ENCODE measurements at places on chromosomes 13 and 19. TPM values are rescaled to one million over a fixed set of nuclear protein-coding genes. Genes with fewer than 3 reads are reported as not detected.

The ZNF30 gene
- total RNA-seq: 4.5 TPM

The SMIM44 gene
- total RNA-seq: not detected

- DNase-seq: no peak
Measured at GRCh38 chr13:112254900-112255299, 121.3 kb upstream of the SPACA7 start.

DNA sequence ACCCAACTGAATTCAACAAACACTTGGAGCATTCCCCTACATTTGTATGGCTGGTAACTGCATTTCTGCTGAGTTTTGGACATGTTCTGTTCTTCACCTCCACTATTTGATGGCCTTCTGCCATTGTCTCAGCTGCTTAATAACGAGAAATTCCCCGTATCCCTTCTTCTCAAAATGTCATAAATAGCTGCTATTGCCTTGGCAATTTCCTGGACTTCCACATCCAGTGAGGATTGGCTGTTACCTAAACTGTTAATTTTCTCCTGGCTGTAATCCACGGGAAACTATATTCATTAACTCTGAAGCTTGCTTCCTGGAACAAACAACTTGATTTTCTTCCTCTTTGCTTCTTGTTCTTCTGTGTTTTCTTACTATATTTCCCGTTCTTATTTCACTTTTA lies 69.5 kb upstream of the TDRD3 start:
- DNase-seq: no peak

- no peak for DNase-seq
Measured at GRCh38 chr19:47028195-47028601, 8.6 kb downstream of the NPAS1 start.

DNA sequence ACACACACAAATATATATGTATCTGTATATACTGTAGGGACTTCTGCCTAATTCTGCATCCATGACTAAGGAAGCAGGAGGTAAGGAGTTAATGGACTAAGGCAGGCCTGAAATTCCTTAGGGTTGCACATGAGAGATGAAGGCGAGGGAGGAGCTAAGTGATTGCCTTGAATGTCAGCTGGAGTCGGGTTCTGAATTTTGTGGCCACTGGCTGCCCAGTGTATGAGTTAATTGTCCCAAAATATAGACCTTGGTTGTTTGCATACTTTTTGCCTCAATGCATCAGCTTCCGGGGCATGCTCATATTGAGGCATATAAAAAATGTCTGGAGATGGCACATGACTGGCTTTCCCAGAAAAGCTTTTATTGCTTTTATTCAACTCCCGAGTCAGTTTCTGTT lies 245.5 kb downstream of the TDRD3 start:
- no peak for DNase-seq

The ADAT3 gene
- total RNA-seq: 6.9 TPM

The ZNF536 gene
- total RNA-seq: 0.57 TPM

DNA sequence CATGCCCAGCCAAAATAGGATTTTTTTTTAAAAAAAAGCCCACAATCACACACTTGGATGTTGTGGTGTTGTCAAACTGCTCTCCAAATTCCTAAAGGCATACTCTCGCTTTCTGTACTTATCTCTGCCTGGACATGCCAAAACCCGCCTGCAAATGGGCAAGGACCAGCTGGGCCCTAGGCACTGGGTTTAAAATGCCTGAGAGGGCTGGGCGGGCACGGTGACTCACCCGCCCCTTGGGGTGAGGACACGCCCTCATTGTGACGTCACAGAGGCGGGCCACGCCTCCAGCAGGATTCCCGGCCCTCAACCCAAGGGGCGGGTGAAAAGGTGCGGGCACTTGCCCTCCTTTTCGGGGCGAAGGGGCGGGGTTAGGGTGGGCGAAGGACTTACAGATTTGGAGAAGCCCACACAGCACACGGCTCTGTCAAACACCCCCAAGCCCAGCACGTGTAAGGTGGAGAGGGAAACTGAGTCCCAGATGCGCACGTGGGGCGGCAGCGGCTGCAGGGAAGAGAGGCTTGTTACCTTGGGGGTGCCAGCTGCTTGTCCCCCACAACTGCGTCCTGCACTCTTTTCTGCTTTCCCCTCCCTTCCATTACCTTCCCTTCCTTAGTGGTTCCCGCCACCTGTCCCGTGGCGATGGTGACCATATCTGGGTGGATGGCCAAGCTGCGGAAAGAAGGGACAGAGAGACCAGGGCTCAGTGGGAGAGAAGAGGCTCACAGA lies 6.6 kb downstream of the EML2 start:
- DNase-seq: peak; percentile 8

The PLIN3 gene
- total RNA-seq: 28.6 TPM

DNA sequence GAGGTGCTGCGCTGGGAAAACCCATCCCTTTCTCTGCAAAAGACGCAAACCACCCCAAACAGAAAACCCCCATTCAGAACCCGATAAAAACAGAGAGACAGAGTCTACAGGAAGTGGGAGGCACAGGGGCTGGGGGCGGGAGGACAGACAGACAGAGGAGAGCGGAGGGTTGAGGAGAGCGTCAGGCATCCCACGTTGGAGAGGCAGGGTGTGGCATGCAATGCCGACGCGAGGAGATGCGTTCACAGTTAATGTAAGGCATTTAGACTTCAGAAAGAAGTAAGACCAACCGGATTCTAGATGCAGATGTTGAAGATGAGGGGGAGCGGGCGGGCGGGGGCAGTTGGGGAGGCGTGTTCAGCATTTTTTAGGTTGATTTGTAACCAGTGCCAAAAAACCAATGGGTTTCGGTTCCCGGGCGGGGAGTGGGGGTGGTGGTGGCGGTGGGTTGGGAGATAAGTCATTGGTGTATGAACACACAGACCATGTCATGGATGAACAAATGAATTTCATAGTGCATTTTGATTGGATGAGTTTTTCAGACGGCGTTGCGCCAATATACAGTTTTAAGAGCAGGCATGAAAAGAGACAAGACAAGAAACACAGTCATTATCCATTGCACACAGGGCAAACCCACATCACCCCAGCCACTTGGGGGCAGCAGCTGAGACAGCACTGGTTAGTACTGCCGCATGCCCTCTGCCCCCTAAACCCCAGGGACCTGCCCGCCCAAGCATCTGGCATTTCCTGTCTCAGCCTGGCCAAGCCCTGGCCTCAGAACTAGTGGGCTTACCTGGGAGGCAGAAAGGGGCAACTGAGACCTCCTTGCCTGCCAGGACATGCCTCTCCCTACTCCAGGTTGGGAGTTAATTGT lies 91.3 kb downstream of the IER2 start:
- DNase-seq: no peak

GRCh38 chr13:43730642-43731041 lies 56.1 kb downstream of the ENOX1 start:
- DNase-seq: no peak

DNA sequence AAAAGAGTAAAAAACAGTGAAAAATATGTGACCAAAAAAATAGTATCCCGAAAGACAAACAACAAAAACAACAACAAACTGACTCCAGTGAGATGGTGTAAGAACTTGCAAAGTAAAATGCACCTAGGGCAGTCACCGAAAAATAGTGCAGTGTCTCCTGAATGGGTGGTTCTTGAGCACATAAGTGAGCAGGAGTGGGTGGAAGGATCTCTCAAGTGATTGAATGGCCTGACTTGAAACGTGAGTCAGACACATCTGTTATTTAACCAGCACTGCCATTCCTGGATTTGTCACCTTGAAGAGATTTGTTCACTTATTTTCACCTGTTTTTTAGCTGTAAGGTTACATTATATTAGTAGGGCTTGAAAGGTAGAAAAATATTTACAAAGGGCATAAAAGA lies 3.5 kb downstream of the ZNF738 start:
- no peak for DNase-seq

- no peak for DNase-seq
Measured at GRCh38 chr13:25463496-25463895, 91.7 kb downstream of the ATP8A2 start.

The MEIOSIN gene
- total RNA-seq: not detected

The GJA3 gene
- total RNA-seq: not detected

DNA sequence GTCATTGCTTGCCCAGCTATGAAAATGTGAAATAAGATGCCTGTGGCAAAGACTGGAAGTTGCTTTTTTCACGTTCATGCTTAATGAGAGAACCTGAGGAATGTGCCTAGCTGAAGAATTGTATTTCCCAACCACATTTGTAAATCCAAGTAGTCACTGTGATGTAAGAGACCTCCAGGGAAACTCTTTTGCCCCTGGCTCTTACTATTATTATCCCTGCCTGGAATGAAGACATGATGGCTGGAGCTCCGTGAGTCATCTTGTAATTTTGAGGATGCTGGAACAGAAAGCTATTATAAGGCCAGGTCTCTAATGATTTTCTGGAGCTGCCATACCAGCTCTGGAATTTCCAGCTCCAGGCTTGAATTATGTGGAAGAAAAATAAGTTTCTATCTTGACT lies 894.3 kb downstream of the DIAPH3 start:
- DNase-seq: no peak

DNA sequence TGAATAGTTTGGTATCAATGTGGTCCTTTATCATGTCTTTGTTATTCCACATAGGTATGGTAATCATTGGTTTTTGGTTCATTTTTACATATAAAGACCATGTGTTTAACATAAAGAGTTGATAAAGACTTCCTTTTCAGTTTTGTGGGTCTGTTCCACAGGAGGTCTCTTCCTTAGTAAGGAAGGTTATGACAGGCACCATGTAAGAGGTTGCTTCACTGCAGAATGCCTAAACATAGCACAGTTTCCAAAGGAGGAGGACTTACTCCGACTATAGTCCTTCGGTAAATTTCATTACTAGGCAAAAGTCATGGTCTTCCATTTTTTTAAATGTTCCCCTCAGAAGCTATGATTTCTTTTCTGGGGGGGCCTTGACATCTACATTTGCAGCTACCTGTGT lies 27.1 kb upstream of the PCDH17 start:
- DNase-seq: no peak

- no peak for DNase-seq
Measured at GRCh38 chr13:41150058-41150457, 17.5 kb upstream of the KBTBD6 start.

- no peak for DNase-seq
Measured at GRCh38 chr13:61162636-61163035, 253.0 kb downstream of the PCDH20 start.

The SELENOV gene
- total RNA-seq: not detected

GRCh38 chr19:41753936-41754529 lies 1.3 kb upstream of the CEACAM6 start:
- DNase-seq: peak; percentile 69

- DNase-seq: no peak
Measured at GRCh38 chr19:3046698-3047495, 15.4 kb downstream of the TLE5 start.

DNA sequence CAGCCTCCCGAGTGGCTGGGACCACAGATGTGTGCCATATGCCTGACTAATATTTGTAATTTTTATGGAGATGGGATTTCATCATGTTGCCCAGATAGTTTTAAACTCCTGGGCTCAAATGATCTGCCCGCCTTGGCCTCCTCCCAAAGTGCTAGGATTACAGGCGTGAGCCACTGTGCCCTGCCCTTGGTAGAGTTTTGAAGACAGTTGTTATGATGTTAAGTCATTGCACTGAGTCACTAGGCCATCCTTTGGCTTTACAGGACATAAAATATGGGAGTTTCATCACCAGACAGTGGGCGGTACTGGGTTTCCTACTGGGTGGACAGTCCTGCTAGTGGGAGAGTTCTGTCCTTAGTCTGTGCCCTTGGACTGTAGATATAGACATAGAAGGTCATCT lies 282.5 kb downstream of the ATP8A2 start:
- no peak for DNase-seq

DNA sequence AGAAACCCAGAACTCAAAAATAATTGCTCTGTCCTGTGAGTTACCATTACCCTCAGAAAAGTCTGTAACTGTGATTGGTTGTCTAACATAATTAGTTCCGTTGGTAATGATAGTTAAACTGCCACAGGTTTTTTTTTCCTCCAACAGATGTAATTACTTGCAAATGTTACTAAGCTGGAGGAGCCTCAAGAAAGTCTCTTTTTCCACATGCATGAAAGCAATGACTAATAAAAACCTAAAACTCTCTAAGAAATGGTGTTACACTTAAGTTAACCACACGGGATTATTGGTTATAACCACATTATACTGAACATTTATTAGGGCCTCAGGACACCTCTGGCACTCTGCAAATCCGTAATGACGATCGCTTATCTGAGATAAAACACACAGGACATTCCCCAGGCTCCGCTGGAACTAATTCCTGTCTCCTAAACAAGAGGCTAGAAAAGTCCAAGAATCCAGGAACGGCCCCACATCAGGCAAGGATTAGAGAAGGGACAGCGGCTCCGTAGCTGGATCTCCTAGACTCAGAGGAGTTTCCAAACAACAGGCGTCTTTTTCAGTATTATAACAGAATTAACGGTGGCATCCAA lies 753 bp downstream of the ZNF235 start:
- no peak for DNase-seq

The EXOC3L2 gene
- total RNA-seq: not detected

GRCh38 chr13:98447881-98448641 lies 128.8 kb downstream of the STK24 start:
- no peak for DNase-seq

- DNase-seq: no peak
Measured at GRCh38 chr19:45763691-45764294, 5.3 kb downstream of the SIX5 start.

The PSG5 gene
- total RNA-seq: not detected

DNA sequence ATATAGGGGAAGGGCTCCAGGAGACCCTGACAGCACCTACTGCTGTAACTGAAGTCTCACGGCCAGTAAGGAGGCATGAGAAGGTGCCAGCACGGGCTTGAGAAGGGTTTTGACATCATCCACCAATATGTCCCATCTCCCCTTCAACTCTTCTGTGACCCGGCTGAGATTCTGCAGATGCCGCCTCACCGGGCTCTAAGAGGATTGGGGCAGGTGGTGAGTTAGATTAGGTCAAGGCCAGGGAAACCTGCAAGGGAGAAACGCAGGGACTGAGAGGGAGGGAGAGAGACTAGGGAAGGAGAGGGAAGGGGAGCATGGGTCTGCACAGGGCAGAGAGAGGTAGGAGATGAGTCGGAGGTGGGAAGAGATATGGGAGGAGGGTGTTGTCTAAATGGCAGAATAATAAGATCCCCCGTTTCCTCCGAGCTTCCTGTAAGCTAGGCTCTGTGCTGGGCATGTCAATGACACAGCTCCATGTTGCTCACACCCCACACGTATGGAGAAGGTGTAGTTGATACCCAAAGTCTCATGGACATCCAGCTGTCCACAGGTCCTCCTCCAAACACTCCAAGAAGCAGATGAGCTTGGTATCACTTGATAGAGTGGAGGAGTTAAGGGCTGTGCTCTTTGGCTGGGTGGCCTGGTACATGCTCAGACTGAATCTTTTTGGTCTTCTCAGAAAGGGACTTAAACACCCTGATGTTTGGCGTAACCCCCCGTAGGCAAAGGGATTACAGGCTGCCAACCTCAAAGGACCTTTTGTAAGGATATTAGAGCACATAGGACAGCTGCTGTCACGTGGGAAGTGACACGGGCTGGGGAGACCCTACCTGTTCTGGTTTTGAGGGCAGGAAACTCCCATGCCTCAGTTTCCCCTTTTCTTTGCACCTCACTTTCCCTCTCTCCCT lies 6.1 kb downstream of the TPRX1 start:
- no peak for DNase-seq

DNA sequence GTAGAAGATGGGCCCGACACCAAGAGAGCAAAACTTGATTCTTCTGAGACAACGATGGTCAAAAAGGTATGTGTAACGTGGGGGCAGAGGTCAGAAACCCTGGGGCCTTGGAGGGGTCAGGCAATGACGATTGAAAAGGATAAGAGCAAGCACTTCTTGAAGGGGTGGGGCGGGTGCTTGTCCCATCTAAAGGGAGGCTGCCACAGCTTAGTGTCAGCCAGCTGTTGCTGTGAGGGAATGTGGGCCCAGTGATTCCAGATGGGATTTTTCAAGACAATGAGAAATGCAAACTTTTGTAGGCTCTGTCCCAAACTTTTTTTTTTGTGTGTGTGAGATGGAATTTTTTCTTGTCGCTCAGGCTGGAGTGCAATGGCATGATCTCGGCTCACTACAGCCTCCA lies 24.5 kb downstream of the SAE1 start:
- no peak for DNase-seq

Measured in CD4-positive, CD25-positive, alpha-beta regulatory T cell (primary cell).